Hematopoietic multipotent progenitor cell treated with erythropoietin and hydrocortisone succinate and interleukin-3 and kit ligand, for 4 days (in vitro differentiated cells): ENCODE measurements at places on chromosomes 1 and 21.
A peak's percentile ranks its signal among the peaks of the same experiment; 100 is the strongest.

DNA sequence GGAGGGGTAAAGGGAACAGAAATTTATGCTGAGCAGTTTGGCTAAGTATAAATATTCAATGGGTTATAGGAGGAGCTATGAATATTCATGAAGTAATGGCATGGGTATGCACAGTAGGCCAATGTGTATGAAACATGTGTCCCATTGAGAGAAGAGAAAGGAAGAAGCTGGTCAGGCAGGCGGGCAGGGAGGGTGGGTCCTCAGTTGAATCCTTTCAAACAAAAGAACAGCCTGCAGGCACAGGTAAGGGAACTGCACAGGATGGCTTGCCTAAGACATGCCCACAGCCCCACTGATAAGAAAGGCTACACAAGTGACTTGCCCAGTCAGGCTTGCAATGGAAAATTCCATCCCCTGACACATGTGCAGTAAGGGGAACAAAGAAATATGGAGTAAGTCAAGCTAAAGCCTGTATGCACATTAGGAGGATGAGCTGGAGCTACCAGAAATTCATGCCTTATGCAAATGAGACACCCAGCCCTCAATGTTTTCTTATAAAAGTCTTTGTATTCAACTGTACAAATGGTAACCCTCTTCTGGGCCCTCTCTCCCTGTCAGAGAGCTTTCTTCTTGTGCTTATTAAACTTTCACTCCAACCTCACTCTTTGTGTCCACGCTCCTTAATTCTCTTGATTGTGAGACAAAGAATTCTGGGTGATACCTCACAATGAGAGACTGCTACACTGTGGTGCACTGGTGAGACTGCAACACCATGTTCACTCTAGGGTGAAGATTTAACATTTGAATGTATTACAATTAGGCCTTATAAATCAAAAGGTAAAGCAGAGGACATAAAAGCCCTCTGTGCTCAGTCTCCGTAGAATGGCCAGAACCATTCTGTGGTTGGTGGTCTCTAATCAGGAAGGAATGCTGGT lies 96.5 kb downstream of the ATP1B1 start:
- peak; percentile 18 for DNase-seq

GRCh38 chr1:17635811-17636210 lies 96.3 kb downstream of the ARHGEF10L start:
- DNase-seq, result no peak

DNA sequence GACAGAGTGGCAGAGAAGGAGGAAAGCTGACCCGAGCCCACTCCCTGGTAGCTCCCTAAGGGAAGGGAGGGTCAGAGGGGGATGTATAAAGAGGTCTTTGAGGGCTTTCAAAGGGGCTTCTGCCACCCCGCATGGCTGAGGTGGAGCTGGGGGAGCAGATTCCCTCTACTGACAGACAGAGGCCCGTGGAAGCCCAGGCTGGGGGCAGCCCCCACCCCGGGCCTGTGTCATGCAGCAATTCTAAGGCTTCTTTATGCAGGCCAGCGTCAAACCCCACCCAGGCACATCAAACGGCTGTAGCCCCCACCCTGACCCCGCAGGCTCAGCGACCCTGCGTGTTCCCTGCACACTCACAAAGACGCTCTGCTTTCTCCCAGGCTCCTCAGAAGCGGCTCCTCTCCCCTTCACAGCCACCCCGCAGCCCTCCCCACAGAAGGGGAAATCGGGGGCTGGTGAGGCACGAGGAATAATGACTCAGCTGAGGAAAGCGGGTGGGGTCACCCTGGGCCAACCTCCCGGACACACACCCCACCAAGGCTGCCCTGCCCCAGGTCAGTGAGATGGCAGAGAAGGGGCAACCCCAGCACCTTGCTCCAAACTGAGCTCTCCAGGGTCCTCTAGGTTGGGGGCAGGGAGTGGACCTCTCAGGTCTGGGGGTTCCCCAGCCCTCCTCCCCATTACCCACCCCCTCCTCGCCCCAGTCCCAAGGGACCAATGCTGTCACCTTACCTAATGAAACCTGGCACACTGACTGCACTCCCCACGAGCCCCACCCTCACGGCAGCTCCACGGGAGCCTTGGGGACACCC lies 10.8 kb downstream of the SLC45A3 start:
- peak; percentile 67 for DNase-seq

DNA sequence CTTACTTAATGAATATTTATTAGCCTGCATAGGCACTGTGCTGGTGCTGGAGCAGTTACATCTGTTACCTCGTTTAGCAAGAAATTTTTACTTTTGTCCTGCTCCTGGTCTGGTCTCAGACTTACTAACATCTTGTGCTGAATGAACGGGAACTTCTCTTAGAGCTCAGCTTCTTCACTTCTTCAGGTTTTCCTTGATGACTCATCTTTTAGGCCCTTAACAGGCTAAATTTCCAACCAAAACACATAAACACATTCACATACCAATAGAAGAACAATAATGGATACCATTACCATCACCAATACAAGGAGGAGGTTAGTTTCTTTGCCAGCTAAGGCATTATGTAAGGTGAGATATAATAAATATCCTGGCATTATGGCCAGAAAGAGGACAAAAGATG lies 68.9 kb downstream of the IFI44 start:
- no peak for DNase-seq

- DNase-seq, result peak; percentile 70
Observed at GRCh38 chr1:27862671-27863537, 9.4 kb upstream of the THEMIS2 start.

DNA sequence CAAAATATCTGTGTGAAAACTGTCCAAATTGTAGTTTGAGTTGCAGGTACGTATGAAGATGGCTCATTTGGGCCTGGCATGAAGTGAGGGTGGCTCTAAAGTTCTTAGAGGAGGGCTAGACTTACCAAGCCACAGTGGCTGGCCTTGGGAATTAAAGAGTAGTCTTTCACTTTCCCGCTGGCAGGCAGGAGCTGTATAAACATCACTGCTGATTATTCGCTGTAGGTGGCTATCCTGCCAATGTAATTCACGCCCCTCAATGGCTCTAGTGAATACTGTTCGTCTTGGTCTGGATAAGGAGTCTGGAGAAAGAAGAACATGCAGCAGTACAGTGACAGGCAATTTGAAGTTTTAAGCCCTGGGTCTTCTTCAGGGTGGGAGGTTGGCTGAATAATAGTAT lies 31.0 kb downstream of the UROD start:
- DNase-seq, result no peak

- peak; percentile 73 for DNase-seq
Observed at GRCh38 chr1:166884040-166884642, 8.1 kb upstream of the TADA1 start.

GRCh38 chr1:42877380-42877779 lies 31.0 kb downstream of the ZNF691 start:
- no peak for DNase-seq

GRCh38 chr1:94302497-94302896 lies 65.1 kb upstream of the ARHGAP29 start:
- DNase-seq, result no peak

- DNase-seq, result peak; percentile 79
Observed at GRCh38 chr1:9494936-9495758, 44.1 kb upstream of the SLC25A33 start.

DNA sequence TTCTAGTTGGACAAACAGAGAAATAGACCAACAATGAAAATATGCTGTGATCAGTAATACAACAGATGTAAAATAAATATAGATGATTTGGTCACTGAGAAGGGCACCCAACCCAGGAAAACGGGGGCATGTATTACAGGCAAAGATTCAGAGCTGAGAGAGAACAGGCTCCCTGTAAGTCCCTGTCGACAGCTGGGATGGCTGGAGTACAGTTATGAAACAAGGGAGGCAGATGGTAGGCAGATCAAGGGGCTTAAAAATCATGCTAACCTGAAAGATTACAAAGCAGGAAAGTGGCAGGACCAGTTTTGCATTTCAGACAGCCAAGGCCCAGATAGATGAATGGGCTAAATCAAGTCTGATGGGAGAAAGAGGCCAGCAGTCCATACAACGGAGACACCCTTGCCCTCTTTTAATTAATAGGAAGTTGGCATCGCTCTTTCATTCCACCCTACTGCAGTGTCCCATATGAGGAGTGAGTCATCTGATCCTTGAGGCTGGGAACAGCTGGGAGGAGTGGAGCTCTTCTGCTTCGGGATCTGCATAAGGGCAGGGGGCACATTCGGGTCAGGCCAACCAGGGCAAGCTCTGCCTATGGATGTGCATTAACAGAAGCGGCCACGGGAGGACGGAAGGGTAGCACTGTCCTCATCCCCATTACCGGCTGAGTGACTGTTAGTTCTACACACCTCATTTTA lies 171.1 kb downstream of the DAB1 start:
- DNase-seq, result no peak

DNA sequence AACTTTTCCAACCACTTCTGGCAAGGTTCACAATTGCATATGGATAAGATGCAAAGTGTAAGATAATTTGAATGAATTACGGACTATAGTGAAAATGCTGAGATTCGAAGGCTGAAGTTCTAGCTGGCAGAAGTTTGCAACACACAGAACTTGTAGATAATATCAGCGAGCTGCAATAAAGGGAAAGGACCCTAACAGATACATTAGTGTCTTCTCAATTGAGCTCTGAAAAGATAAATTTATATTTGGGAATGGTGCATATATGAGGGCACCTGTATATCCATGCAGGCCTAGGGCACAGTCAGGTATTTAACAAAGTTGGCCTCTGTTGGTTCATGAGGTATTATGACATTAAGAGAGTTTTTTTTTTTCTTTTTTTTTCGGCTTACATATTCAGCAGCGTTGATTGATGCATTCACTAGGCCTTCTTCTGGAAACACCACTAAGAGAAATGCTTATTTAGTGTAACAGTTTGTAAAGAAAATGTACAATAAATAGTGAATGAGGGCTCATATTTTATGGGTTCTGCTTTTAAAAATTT lies 2.2 kb downstream of the NFIA start:
- peak; percentile 32 for DNase-seq

GRCh38 chr1:76892675-76893074 lies 25.4 kb downstream of the ST6GALNAC5 start:
- no peak for DNase-seq

DNA sequence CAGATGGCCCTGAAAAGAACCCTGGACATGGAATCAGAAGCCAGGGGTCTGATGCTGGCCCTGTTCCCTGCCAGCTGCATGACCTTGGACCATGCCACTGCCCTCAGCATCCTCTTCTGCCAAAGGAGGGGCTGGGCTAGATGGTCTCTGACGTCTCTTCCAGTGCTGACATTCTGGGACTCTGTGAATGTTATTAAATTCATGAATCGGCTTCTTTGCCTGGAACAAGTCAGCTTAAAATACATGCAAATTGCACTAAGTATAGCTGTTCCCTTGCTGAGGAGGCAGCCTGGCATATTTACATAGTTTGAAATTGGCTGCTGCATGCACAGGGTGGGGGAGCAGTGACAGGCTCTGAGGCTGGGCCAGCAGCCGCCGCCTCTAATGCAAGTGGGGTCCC lies 23.8 kb downstream of the KCNA2 start:
- no peak for DNase-seq

GRCh38 chr1:26915204-26915842 lies 1.5 kb upstream of the NR0B2 start:
- no peak for DNase-seq

- no peak for DNase-seq
Observed at GRCh38 chr1:199311478-199312262, 672.8 kb downstream of the PTPRC start.

- DNase-seq, result peak; percentile 88
Observed at GRCh38 chr1:19468397-19468956, 16.9 kb downstream of the CAPZB start.

- no peak for DNase-seq
Observed at GRCh38 chr1:1343811-1344421, 5.3 kb downstream of the DVL1 start.

GRCh38 chr1:201497935-201498509 lies 8.9 kb downstream of the CSRP1 start:
- no peak for DNase-seq

GRCh38 chr1:24278726-24279125 lies 40.4 kb upstream of the GRHL3 start:
- no peak for DNase-seq

DNA sequence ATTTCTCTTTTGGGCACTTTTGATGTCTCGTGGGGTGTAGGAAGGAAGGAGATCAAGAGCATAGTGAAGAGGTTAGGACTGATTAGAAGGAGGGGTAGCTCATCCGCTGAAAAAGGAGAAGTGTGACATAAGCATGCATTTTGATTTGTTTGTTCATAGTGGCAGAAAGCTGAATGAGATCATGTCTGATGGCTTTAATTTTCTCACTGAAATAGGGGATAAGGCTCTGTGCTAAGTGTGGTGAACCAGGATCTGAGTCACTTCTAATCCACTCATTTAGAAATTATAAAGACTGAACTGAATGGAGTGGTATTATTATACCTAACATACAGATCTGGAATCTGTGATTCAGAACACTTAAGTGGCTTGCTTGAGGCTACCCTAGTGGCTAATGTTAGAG lies 344.5 kb downstream of the PDE4B start:
- DNase-seq, result peak; percentile 37

GRCh38 chr1:218330043-218330623 lies 15.0 kb upstream of the TGFB2 start:
- DNase-seq, result peak; percentile 66

- DNase-seq, result peak; percentile 88
Observed at GRCh38 chr1:207822602-207823451, 71.0 kb downstream of the CD46 start.
